CD4-positive, alpha-beta T cell treated with Interleukin-4 for 1 hour (primary cell): ENCODE measurements at places on chromosomes 1 and 21.
A peak's percentile ranks its signal among the peaks of the same experiment; 100 is the strongest.

DNA sequence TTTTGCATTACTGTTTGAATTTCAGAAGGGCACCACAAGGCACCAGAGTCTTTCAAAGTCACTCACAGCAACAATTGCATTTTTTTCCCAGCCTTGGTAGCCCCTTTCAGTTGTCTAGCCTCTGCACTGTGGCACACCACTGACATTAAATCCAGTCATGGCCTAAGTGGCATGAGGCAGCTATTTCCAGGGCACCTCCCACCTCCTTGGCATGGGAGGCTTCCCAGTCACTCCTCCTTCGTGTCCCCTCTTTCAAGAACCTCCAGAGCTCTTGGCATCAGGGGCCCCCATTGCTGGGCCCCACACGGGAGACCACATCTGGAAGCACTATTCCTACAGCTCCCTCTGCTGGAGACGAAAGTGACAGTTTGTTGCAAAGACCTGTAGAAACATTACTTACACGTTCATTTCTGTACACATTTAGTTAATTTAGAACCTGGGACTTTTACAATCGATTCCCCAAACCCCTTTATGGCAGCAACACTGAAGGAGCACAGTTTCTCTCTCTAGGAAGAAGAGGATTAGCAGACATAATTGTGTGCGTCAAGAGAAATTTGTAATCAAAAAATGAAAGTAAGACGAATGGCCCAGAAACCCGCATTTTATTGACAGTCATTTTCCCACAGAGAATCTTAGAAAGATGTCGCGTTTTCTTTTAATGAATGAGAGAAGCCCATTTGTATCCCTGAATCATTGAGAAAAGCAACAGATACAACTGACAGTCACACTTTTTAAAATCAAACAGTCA, 5.7 kb upstream of the CHD5 start:
- DNase-seq, result no peak

DNA sequence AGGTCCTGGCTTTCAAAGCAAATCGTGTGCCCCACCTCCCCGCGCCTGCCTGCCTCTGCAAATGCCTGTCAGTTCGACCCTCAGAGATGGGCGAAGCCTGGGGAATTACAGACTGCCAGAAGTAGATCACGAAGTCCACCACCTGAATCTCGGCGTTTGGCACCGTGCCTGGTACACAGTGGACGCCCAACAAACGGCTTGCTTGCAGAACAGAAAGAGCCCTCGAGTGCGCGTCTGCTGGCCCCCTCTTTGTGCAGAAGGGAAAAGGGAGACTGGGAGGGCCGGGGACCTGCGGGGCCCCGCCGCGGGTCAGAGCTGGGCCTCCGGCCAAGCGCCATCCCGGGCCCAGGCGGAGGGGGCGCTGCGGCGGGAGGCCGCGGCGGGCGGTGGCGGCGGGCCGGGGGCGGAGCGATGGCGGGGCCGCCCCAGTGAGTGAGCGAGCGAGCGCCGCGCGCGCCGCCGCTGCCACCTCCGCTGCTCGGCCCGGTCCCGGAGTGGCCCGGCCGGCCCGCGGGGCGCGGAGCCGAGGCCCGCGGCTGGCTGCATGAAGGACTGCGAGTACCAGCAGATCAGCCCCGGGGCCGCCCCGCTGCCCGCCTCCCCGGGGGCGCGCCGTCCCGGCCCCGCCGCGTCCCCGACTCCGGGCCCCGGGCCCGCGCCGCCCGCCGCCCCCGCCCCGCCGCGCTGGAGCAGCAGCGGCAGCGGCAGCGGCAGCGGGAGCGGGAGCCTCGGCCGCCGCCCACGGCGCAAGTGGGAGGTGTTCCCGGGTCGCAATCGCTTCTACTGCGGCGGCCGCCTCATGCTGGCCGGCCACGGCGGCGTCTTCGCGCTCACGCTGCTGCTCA, at the start of gene ZDHHC18:
TSS of gene ZDHHC18 (plus strand) at position 428 of the 845 bp plus-strand sequence. CDS start at position 545, 117 bp downstream.
- peak; percentile 74 for DNase-seq

GRCh38 chr1:228004331-228004855, 2.4 kb upstream of the WNT3A start:
- DNase-seq, result peak; percentile 5

GRCh38 chr21:32741336-32741735, 13.5 kb upstream of the SYNJ1 start:
- no peak for DNase-seq

- DNase-seq, result no peak
Measured at GRCh38 chr1:218451415-218451814, 106.3 kb downstream of the TGFB2 start.

GRCh38 chr1:156725683-156726280, 2.5 kb upstream of the METTL25B start:
- DNase-seq, result peak; percentile 82

DNA sequence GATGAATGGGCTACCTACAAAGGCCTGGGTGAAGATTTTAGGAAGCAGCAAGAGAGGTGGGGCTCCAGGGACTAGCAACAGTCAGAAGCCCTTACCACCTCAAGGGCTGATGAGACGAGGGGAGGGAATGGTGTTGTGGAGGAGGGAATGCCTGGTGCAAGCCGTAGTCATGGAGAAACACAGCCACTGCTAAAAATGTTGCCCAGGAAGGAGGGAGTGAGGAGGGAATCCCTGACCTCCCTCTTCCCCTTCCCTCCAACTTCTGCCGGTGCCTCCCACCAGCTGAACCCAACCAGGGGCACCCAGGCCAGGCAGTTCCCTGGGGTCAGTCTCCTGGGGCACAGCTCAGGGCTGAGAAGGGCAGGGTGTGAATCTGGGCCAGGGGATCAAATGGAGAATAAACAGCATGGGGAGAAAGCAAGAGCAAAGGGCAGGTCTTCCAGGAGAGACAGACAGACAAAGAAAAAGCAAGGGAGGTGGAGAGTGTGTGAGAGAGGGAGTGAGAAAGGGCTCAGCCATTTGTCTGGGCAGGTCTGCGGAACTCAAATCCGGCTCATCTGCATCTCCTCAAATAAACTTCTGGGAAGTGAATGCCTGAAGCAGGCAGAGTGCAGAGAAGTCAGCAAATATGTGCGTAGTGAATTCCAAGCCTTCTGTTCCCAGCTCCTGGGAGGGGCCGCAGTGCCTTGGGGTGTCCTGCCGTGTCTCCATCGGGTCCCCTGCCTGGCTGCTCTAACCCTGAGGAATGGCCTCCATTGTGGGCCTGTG, 27.1 kb upstream of the POU3F1 start:
- DNase-seq, result no peak

- no peak for DNase-seq
Measured at GRCh38 chr1:89866568-89866967, 45.7 kb downstream of the LRRC8D start.

- DNase-seq, result no peak
Measured at GRCh38 chr1:158552296-158552695, 1.9 kb downstream of the OR6Y1 start.

- DNase-seq, result no peak
Measured at GRCh38 chr1:29939079-29939478, 702.8 kb downstream of the PTPRU start.

DNA sequence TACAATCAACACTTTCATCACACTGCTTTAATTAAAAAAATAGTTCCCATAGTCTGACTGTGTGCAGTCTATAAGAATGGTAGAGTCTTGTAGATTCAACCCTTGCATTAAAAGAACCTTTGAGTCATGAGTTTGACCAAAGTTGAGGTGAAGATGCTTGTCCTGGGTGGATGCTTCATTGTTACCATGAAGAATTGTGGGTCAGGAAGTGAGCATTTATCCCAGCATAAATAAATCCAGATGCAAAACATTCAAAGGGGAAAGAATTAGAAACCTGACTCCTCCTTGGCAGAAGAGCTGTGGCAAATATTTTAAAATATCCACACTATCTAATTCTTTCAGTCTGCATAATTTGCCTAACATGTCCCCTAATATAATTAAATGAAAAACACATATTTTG, 72.9 kb upstream of the SPAG17 start:
- DNase-seq, result no peak

GRCh38 chr1:60589916-60590315, 492.4 kb upstream of the NFIA start:
- DNase-seq, result no peak

DNA sequence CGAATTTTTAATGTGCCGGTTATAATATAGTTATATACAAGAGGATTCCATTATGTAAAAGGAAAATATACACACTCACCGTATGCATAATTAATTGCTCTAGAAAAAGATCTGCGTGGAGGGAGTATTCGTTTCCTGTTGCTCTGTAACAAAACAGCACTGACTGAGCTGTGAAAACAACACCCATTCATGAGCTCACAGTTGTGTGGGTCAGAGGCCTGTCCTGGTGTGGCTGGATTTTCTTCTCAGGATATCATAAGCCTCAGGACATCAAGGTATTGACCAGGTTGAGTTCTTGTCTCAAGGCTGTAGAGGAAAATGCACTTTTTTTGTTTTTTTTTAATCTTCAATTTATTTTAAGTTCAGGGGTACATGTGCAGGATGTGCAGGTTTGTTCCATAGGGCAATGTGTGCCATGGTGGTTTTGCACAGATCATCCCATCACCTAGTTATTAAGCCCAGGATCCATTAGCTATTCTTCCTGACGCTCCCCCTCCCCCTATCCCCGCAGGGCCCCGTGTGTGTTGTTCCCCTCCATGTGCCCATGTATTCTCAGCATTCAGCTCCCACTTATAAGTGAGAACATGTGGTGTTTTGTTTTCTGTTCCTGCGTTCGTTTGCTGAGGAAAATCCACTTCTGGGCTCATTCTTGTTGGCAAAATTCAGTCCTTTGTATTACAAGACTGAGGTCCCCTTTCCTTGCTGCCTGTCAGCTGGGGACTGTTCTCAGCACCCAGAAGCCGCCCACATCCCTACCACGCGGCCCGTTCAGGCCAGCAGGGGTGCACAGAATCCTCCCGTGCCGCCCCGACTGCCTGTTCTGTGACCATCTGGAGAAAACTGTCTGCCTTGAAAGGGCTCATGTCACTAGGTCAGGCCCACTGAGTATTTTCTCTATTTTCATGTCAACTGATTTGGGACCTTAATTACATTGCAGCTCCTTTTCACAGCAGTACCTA, 87.4 kb upstream of the ERRFI1 start:
- no peak for DNase-seq

DNA sequence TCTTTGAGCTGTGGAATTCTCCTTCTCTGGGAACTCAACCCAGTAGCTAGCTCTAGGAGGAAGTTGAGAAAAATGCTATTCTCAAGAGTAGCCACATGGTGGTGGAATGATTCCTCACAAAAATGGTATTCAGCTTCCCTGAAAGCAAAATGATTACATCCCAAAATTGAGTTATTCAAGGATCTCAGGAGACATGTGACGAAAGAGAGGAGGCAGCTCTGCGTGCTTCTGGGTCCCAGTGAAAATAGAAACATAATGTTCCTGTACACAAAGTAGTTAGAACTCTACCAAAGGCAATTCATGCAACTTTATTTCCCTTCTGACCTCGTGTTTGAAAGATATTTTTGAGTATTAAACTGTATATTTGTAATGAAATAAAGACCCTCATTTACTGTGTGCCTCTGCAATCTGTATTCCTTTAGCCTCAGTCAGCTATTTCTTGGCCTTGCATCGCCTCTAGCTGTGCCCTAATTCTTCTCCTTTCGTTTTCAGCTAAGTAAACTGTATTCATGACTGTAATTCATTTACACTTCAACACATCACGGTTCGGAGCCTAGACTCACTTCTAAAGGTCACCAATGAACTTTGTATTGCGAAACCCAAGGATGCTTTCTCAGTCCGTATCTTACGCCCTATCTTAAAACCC, 167.3 kb downstream of the FASLG start:
- no peak for DNase-seq

- DNase-seq, result no peak
Measured at GRCh38 chr21:37389456-37389855, 22.9 kb downstream of the DYRK1A start.

DNA sequence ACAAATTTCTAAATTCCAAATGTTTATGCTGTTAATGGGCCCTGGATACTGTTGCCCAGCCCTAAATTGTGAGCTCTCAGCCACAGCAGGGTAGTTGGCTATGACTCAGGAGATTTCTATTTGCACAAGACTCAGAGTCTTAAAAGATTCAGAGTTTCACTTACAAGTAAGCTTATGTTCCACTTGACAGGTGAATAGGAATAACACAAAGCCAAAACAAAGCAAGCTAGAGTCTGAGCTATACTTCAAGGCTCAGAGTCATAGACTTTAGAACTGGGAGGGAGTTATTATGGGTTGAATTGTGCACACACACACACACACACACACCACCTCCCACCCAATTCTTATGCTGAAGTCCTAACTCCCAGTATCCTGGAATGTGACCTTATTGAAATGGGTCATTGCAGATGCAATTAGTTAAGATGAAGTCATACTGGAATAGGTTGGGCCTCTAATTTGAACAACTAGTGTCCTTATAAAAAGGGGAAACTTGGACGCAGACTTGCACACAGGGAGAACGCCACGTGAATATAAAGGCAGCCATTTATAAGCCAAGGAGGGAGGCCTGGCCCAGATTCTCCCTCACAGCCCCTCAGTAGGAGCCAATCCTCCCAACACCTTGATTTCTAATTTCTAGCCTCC, 30.2 kb downstream of the PRDX6 start:
- DNase-seq, result no peak

DNA sequence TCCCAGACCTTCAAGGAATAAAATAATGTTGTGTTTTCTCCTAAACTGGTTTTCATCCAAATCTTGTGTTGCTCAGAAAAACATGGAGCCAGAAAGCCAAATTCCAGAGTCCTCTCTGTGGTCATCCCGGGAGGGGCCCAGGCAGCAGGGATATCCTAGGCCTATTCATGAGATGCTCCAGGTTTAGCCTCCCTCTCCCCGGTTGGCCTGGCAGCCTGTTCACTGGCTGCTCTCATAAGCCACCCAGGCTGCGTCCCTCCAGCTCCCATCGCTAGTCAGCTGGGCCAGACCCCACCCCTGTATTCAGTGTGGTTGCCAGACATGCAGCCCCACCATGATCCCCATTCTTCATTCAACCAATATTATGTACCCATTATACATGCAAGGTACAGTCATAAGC, 113.4 kb upstream of the F3 start:
- DNase-seq, result no peak

GRCh38 chr1:197062692-197063091, 4.4 kb downstream of the F13B start:
- no peak for DNase-seq

- DNase-seq, result no peak
Measured at GRCh38 chr1:61851849-61852669, 109.8 kb downstream of the PATJ start.

DNA sequence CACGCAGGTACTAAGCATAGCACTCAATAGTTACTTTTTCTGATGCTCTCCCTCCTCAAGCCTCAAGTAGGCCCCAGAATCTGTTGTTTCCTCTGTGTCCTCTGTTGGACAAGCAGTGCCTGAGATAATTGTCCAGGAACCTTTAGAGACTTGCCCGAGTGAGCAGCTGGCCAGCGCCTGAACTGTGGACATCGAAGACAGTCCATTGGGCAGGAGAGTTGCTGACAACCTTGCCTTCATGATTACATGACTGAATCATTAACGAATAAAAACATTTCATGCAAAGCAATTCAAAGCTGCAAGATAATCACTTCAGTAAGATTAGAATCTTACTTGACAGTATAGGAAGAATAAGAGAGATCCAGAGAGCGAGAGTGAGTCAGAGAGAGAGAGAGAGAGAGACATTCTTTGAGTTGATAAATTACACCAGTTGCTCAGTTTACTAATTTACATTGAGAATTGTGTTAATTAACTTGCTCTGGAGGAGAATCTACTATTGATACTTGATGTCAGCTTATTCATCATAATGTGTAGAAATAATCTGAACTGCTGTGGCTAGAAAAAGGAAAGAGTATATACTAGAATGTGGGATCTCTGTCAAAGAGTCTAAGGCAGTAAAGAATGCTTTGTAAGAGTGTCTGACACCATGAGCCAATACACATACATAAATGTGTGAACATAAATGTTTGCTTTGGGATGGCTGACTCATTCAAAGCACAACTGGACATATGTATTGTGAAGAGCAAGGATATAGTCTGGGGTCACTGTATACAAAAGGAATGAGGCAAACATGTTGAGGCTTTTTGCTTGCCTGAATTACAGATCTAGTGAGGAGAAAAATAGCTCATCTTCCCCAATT, 216.0 kb downstream of the ZNF326 start:
- no peak for DNase-seq
